ENCODE measurements at places on chromosomes 2 and 18.

DNA sequence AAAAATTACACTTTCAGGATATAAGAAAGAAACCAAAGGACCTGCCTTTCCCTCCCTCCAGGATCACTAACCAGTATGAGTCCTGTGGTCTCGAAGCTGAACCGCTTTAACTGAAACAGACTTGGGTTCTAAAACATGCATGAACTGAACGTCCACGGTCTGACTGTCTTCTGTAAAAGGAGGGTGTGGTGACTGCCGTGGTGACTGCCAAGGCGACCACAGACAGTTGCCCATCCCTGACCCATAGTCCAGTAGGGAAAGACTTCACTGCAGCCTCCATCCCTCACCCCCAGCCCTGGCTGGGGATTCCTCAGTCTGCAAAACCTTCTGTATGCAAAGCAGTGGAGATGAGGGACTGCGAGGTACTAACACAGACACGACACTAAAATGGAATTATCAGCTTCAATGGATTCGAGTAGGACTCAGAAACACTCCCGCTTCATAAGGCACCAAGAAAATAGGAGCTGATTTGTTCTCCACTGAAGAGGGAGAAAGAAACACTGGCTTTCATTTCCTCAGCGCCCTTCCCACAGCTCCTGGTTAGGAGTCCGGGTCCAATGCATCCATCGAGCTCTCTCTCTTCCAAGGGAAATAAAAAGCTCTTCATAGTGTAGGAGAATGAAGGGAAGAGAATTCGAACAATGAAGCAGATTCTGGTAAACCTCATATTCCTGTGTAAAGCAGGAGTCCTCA is 197.2 kb downstream of the HDAC4 start:
- no peak for DNase-seq

DNA sequence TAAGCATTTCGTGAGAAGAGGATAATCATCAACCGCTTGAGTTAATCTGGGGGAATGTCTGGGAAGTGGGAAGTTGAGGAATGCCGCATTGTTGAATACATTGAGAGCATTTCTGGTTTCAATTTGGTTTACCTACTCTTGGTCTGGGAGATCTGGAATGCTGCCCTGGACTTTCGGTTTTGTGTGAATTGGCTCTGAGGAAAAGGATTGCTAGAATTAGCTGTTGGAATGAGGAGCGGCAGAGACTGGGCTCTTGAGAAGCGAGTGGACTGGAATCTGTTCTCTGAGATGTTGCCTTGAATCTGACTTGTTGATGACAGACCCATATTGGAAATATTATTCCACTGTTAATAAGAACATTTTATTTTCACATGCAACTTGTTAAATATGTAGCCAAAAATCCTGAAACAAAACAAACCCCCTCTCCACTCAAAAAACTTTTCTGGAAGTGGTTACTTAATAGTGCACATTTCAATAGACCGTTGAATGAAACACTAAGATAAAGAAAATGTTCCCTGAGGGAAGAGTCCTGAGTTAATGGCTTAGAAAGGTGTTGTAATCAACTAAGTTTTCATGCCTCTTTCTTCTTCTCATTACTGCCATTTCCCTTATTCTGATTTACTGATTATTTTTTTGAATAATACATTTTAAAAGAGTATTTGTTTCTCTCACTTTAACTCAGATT is 50.8 kb downstream of the PTPRM start:
- no peak for DNase-seq

DNA sequence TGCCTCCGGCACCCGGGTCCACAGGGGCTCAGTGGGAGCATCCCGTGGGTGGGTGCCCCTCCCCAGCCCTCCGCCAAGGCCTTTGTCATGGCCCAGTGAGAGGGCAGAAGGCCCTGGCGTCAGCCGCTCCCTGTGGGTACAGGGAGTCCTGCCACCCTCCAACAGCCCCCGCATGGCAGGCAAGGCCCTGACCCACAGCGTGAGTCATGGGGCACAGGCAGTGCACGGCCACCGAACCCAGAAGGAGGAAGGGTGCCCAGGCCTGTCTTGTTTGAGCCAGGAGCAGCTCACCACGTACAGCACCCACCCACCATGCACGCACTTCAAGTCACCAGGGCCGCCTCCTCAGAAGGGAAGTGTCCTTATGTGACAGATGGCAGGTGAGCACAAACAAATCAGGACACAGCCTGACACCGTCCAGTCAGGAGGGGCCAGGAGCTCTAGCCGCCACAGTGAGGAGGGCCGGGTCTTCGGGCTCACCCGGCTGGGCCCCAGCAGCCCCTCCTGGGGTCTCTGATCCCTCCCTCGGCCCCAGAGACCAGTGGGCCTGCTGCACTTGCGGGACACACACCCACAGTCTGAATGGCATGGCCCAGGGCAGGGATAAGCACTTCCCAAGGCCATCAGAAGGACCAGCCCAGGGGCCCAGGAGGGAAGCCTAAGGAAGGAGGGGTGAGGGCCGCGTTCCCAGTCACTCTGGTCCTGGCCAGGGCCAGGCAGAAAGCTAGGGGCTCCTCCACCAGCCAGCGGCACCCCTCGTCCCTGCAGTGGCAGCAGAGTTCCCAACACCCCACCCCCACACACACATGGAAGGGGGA is 25.8 kb downstream of the BIN1 start:
- peak; percentile 76 for DNase-seq

DNA sequence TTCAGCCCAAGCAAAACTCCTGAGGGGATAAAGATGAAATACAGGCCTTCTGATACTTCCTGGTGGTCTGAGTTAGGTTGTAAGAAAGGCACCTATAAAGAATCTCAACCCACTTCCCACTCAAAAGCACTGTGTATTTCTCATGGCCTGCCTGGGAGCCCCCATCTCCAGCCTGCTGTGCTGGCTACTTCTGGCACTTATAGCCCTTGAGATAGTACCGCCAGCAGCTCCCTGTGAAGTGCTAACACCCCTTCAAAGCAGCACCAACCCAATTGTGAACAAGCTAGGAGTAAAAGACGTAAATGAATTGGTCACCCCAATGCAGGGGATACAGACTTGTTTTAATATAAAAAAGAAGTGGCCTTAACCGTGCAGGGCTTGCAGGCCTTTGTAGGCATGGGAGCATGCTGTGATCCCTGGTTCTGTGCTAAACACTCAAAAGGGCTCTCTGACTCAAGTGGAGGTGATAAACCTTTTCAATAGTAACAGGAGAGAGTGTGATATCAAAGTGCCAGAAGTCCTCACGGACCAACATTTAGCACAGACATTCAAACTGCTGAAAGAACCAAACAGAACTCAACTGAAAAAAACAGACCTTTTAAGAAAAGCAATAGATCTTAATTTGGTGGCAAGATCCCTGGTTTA is 80.8 kb downstream of the RTN4 start:
- no peak for DNase-seq

DNA sequence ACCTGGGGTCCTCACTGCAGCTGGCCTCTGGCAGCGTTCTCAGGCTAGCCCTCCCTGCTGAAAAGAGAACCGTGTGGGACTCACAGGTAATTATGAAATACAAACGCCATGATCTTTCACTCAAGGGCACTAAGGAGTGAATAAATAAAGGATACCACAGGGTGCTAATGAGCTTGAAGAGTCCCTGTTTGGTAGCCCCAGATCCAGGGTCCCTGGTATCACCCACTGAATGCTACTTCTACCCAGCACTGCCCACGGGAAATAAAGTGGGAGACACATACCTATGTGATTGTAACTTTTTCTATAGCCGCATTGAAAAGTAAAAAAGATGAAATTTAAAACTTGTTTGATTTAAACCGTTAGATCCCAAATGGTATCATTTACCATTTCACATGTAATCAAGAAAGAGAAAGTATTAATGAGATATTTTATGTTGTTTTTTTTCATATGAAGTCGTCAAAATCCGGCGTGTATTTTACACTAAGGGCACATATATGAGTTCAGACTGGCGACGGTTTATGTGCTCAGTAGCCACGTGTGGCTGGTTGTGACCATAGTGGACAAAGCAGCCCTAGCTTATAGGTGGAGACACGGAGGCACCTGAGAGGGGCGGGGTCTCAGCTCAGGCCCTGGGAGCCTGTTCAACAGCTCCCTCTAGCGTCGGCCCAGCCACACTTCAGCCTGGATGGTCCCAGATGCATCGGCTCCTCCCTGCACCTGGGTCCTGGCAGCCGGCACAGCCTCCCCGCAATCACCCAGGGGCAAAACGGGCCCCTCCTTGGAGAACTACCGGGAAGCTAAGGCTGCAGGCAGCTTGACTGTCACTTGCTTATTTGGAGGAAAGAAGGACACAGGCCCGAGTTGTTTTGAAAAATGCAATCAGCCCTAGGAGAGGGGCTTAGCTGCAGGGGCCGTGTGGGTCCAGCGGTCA is 39.2 kb downstream of the ODC1 start:
- peak; percentile 88 for DNase-seq

- DNase-seq: no peak
Measured at GRCh38 chr2:191836853-191837769, 9.8 kb downstream of the CAVIN2 start.

DNA sequence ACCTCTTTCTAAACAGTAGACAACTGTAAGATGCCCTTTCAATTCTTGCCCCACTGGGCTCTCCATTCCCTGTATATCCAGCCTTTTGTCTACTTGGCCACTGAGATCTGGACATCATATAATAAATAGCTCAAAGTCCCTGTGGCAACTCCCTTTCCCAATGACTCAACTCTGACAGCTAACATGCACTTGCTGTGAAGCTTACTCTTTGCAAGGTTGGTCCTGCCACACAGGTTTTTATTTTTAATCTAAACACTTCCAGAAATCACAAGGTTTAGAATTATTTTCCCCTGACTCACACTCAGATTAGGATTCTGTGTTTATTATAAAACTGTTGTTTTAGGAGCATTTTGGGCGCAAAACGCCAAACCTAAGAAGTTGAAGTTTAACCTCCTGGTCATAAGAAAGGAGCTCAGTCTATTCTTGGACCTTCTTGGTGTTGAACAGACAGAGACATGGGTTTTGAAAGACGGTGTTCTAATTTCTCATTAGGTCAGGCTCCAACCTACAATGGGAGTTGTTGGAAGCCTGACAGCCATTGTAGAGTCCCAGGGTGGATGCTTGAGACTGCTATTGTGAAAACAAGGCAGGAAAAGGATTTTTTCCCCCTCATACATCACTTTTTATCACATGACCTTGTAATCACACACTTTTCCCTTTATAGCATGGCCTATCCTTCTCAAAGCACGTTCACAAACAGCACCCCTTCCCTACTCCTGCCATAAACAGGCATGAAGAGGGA is 124.7 kb upstream of the SERPINE2 start:
- no peak for DNase-seq

Measured in stimulated activated CD8-positive, alpha-beta memory T cell treated with anti-CD3 and anti-CD28 coated beads, Interleukin-4, amount 100 ng/mL, for 48 hours (primary cell).